T47D (cell line): ENCODE measurements at places on chromosomes 3 and 15.

- DNase-seq = no peak
Measured at GRCh38 chr15:36601497-36601932, 22.1 kb downstream of the CDIN1 start.

- DNase-seq = peak; percentile 62
Measured at GRCh38 chr3:81876826-81877225, 115.4 kb upstream of the GBE1 start.

- no peak for DNase-seq
Measured at GRCh38 chr3:147395899-147396711, 10.2 kb downstream of the ZIC4 start.

DNA sequence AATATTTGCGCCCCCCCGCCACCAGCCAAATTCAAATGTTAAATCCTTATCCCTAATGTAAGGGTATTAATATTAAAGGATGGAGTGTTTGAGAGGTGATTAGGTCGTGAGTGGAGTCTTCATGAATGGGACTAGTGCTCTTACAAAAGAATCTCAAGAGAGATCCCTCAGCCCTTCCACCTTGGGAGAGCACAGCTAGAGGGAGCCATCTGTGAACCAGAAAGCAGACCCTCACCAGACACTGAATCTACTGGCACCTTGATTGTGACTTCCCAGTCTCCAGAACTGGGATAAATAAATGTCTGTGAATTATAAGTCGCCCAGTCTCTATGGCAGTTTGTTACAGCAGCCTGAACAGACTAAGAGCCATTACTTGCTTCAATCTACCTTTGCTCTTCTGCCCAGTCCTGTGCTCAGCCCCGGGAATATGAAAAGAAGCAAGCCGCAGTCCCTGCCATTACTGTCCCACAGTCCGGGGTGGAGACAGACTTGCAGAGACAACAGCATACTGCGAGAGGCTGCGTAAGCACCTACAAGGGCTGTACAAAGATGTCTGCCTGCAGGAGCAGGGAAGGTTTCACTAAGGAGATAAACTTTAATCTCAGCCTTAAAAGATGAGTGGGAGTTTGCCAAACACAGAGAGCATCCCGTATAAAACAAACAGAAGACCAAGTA, 110.7 kb upstream of the TMCO5A start:
- no peak for DNase-seq

DNA sequence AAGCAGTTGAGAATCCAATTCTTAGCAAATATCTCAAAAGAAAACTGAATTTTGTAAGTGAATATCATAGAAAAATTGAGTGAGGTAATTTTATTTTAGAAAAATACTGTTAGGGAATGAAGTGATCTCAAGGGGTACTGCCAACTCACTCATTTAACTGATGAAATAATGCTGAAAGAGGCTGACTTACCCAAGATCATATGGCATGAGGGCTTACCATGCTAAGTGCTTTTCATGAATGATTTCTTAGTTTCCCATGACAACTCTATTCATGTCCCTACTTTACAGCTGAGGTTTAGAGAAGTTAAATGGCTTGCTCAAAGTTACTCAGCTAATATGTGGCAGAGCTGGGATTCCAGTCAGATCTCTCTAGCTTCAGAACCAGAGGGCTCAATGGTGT, 30.6 kb downstream of the CCDC14 start:
- no peak for DNase-seq

GRCh38 chr15:66261056-66261455, 7.5 kb upstream of the MEGF11 start:
- DNase-seq = no peak

- DNase-seq = no peak
Measured at GRCh38 chr15:38267421-38268022, 14.9 kb downstream of the SPRED1 start.

DNA sequence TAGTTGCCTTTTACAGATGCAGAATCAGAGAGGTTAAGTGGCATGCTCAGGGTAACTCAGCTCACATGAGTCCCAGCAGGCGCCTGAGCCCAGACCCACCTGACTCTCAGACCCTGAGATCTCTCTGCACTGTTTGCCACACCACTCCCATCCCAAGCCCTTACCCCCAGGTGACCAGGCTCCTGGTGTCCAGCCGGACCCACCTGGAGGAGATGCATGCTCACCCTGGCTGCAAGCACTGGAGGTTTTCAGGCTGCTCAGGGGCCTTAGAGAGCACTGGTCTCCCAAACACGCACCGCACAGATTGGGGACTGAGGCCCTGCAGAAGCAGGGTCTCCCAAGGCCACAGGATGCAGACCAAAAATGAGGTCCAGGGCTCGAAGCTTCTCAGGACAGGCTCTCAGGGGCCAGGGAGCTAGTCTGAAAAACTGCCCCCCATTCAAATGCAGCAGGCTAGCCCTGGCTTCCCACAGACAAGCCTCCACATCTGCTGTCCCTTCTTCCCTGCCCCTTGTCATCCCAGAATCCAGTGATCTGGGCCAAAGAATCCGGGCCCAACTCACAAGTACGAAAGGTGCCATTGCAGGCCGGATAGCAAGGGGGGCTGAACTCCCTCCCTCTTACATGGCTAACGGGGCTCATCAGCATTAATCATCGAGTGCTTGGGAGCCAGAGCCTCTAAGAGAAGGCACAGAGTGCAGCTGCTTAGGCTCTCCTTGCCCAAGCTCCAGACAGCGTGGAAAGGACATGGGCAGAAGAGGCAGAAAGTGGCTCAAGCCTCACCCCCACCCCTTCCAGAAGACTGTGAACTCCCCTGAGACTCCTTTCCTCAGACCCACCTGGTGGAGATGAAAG, 90.2 kb upstream of the PRR20G start:
- DNase-seq = no peak

GRCh38 chr3:78794431-78794830, 973.4 kb downstream of the ROBO1 start:
- no peak for DNase-seq

DNA sequence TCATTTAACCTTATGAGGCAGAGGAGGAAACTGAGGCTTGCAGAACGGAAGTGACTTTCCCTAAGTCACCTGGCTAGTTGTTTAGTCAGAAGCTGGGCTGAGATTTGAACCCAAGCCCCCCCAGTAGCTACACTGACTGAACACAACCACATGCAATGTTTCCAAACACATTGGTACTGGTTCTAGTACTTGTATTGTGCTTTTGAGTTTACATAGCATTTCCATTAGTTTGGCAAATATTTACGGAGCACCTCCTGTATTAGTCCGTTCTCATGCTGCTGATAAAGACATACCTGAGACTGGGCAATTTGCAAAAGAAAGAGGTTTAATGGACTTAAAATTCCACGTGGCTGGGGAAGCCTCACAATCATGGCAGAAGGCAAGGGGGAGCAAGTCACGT, 56.3 kb upstream of the ITGA11 start:
- no peak for DNase-seq

GRCh38 chr15:97545799-97546198, 414.7 kb upstream of the ARRDC4 start:
- no peak for DNase-seq

DNA sequence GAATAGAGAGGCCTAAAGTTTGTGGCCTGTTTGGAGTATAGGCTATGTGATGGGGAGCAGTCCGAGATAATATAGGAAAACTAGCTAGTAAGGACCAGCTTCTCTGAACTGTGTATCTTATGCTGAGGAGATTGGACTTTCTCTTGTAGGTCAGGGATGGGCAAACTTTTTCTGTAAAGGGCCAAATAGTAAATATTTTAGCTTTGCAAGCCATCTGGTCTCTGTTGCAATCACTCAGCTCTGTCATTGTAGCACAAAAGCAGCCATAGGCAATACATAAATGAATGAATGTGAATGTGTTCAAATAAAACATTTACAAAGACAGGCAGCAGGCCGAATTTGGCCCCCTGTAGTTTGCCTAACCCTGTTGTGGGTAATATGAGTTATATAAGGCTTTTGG, 24.5 kb downstream of the TMOD3 start:
- DNase-seq = no peak

- DNase-seq = no peak
Measured at GRCh38 chr3:152658977-152659720, 175.8 kb upstream of the P2RY1 start.

GRCh38 chr3:197487911-197488391, 67.8 kb downstream of the BDH1 start:
- peak; percentile 84 for DNase-seq

GRCh38 chr15:60392601-60392985, 5.2 kb downstream of the ANXA2 start:
- no peak for DNase-seq

- DNase-seq = no peak
Measured at GRCh38 chr15:48406266-48406891, 75.2 kb downstream of the DUT start.

- DNase-seq = no peak
Measured at GRCh38 chr3:34360713-34361112, 562.3 kb downstream of the PDCD6IP start.

DNA sequence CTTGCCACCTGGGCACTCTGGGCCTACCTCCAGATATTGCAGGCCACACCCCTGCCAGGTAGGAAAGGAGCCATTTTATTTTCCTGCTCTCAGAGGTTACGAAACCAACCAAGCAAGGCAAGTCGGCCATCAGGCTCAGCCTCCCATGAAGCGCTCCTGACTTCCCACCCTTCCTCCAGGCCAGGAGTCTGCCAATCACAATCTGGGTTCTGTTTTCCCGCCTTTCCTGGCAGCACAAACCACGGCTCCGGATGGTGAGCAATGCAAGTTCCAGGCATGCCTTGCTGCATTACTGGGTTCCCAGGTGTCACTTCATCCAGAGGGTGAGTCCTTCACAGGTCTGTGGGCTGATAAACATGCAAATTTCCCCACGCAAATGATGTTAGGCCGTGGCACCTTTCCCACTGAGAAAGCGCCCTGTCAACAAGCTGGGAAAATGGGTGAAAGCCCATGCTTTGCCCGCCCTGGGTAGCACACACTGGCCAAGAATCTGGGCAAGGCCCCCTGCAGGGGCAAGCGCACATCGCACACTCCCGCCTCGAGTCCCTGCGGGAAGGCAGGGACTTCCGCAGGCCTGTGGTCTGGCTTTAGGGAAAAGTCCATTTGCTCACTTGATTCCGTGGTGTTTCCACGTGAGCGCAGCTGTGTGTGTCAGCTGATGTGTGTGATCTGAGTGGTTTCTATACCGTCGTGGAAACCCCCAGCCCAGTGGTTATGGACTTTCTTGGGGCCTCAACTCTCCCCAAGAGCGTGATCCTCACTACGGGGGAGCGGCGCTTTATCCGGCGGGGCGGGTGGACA, 61.6 kb upstream of the RYK start:
- peak; percentile 66 for DNase-seq

DNA sequence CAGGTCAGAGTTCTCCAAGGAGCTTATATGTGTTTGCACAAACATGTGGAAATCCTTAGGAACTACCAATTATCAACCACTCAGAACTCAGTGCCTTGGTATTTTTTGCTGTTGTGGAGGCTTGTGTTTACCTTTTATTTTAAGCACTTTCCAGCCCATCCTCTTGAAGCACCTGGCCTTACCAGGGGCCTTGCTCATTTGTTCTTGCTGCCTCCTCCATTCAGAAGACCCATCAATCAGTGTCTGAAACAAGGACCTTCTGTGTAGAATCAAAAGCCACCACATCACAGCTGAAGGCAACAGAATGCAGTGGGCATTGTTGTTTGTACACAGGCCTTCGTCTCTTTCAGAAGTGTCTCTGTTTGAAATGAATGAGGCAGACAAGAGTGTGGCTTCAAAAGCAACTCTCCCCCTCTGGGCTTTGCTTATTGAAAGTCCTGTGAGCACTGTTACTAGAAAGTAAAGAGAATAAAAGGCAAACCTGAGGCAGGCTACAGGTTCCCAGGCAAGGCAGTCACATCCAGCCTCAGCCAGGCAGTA, 24.5 kb upstream of the LIPC start:
- no peak for DNase-seq

DNA sequence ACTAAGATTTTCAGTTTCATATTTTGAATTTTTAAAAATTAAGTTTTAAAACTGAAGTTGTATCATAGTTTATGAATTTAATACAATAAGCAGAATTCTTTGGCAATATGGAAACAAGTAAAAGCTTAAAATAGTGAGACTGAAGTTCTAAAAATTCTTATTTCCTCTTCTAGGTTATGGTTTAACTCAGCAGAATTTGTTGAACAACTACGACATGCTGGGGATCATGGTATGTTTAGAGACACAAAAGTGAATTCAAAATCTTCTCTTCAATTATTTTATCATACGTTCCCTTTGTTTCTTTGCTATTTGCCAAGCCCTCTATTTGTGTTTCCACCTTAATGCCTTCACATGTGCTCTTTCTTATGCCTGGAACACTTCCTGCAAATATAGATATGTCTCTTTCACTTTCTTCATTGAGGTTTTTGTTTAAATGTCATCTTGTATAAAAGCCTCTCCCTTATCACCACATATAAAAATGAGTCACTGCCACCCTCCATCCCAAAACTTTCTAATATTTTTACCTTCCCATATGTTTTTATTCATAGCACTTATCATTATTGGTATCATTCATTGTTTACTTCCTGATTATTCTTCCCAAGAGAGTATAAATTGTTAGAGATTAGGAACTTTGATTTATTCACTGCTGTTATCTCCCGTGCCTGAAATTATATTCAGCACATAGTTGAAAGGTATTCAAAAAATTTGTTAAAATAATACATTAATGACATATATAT, 6.4 kb downstream of the SUCNR1 start:
- DNase-seq = no peak

- no peak for DNase-seq
Measured at GRCh38 chr15:51783967-51784366, 32.6 kb downstream of the TMOD2 start.

GRCh38 chr15:33068007-33068481, 126.5 kb downstream of the FMN1 start:
- DNase-seq = peak; percentile 98

- DNase-seq = peak; percentile 38
Measured at GRCh38 chr3:8607234-8608040, 37.2 kb downstream of the SSUH2 start.

DNA sequence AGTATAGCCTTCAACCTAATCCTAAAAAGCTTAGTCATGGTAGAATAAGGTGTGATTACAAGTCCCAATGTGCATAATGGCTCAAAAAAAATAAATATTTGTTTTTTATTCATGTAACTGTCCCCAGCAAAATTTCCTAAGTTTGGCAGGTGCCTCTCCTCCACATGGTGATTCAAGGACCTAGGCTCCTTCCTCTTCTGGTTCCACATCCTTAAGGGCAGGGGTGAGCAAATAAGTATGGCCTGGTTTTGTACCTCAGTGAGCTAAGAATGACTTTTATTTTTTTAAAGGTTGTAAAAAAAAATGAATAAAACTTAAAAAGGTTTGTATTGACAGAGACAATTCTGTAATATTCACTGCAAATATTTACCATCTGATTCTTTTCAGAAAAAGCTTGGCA, 343.5 kb upstream of the UBE2E2 start:
- DNase-seq = no peak

GRCh38 chr15:46460431-46461094, 825.7 kb downstream of the SQOR start:
- no peak for DNase-seq
